ENCODE measurements at places on chromosomes 12 and 14.

DNA sequence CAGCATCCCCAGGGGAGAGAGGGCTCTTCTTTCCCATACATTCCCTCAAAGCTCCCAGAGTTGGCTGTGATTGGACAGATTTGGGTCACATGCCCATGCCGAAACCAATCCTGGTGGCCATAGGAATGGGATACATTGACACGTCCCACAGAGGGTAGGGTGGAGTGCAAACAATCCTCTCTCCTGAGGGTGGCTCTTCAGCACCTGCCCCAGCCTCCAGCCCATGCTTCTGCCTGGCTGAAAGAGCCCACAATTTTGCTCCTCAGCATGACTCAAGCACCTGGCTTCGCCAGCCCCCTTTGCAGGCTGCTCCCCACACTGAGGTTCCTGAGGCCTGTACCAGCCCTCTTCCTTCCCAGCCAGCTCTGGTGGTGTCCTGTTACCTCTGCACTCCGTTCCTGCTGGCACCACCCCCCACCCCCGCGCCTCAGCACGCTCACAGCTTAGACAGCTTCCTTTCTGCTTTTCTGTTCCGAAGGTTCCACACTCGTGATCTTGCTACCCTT lies 71.7 kb downstream of the CCDC92 start:
- no peak for DNase-seq

- DNase-seq = peak; percentile 15
These were observed 2.4 kb downstream of the LRIG3 start for GRCh38 chr12:58917699-58918468.

DNA sequence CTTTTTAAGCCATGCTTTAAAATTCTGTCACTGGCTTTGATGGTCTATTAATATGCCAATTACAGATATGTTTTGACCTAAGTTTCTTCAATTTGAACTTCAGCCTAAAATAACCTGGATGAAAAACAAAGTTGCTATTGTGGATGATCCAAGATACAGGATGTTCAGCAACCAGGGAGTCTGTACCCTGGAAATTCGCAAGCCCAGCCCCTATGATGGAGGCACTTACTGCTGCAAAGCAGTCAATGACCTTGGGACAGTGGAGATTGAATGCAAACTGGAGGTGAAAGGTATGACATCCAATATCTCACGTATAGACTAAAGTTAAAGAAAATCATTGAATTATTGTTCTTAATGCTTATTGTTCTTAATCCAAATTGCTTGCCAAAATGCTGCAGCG lies 17.2 kb upstream of the CHPT1 start:
- DNase-seq = no peak

DNA sequence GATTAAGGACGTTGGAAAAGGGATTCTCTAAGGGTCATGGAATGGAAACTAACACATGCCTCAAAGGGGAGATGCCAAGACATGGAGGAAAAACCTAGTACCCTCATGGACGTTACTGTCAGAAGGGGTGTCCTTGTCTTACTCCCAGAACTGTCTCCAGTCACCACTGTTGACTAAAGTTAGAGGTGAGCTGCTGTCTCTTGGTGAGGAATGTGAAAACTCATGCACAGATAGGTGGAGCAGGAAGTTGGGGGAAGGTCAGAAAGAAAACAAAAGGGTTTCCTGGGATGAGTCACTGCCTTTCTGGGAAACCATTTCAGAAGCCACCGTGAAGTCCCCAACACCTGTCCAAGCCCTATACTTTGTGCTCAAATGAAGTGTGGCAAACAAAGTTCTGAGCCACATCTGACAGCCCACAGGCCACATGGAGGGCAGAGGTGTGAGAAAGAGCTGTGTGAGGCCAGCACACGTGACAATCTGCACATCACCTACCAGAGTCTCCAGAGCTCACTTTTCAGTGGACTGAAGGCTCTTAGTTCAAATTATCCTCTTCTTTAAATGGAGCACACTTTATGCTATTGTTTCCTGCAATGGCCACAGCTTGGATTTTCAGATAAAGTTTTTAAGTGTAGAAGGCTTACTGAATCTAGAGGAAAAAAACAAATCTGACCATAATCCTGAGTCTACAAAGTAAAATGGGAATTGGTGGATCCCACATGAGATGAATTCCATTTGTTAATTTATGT lies 92.9 kb upstream of the EGLN3 start:
- peak; percentile 70 for DNase-seq

GRCh38 chr12:52346593-52346992 lies 20.7 kb downstream of the KRT85 start:
- no peak for DNase-seq

Measured in RCC 7860 (cell line).